ENCODE measurements at places on chromosomes 5 and 9.

- DNase-seq, result no peak
Observed at GRCh38 chr5:59790376-59790775, 103.2 kb downstream of the PDE4D start.

GRCh38 chr9:16272776-16273175, 597.7 kb downstream of the BNC2 start:
- DNase-seq, result no peak

- no peak for DNase-seq
Observed at GRCh38 chr5:98624145-98624880, 149.2 kb upstream of the RGMB start.

- no peak for DNase-seq
Observed at GRCh38 chr5:66702426-66702825, 106.2 kb downstream of the MAST4 start.

DNA sequence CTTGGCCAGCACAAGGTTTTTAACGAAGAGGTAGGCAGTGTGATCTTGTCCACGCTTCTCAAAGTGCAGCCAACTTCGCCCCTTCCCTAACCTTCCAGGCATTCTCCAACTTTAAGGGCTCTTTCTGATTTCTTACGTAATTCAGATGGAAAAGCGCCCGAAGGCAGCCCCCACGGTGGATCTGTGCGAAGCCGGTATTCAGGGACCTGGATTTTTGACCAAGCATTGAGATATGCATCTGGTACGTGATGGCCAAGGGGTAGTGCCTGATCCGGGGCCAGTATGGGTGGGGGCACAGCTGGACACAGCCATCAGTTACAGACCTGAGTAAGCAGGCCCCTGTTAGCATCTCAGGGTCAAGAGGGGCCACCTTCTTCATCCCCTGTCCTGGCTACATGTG, 80.0 kb downstream of the AMBP start:
- DNase-seq, result no peak

- DNase-seq, result no peak
Observed at GRCh38 chr9:106581973-106582372, 281.0 kb upstream of the ZNF462 start.

- no peak for DNase-seq
Observed at GRCh38 chr5:173923218-173924095, 35.3 kb downstream of the CPEB4 start.

DNA sequence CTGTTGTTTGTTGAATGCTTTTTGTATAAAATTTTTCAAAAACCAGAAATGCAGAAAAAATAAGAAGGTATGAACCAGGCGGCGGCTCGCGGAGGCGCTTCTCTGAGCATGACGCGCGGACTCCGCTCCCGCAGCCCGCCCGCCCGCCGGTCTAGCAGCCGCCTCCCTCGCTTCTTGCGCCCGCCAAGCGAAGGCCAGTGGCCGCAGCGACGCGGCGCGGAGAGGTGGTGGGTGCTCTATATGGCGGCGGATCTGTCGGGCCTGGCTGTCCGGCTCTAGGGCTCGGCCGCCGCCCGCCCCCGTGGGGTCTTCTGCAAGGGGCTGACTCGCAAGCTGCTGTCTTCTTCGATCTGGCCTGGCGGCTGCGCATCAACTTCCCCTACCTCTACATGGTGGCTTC, 93.8 kb downstream of the ANKRD18A start:
- DNase-seq, result no peak

DNA sequence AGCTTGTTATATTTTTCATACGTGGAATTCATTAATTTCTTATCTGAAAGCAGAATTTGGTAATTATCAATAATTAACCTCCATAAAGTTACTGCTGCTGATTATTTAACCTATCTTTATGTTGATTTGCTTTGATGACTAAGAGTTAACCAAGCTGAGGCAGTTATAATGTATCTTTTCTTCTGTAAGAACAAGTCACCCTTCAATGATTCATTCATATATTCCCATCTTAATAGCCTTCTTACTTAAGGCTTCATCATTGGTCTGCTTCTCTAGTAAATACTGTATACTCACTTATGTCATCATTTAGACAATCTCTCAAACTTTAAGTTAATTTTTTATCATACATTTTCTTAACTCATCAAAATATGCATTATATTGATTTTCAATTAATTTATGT, 592.2 kb downstream of the ANXA1 start:
- no peak for DNase-seq
